ENCODE measurements at places on chromosomes 16 and 17. TPM values are rescaled to one million over a fixed set of nuclear protein-coding genes. Genes with fewer than 3 reads are reported as not detected.
A peak's percentile ranks its signal among the peaks of the same experiment; 100 is the strongest.

- DNase-seq, result no peak
Observed at GRCh38 chr17:78529871-78530670, 47.1 kb downstream of the DNAH17 start.

- peak; percentile 83 for DNase-seq
Observed at GRCh38 chr17:30210901-30211300, 24.6 kb downstream of the SLC6A4 start.

GRCh38 chr17:3695129-3695722 is 729 bp downstream of the P2RX5 start:
- no peak for DNase-seq

GRCh38 chr17:38783227-38783626 is 16.1 kb downstream of the PIP4K2B start:
- no peak for DNase-seq

- no peak for DNase-seq
Observed at GRCh38 chr16:59154295-59154694, 420.2 kb upstream of the GOT2 start.

DNA sequence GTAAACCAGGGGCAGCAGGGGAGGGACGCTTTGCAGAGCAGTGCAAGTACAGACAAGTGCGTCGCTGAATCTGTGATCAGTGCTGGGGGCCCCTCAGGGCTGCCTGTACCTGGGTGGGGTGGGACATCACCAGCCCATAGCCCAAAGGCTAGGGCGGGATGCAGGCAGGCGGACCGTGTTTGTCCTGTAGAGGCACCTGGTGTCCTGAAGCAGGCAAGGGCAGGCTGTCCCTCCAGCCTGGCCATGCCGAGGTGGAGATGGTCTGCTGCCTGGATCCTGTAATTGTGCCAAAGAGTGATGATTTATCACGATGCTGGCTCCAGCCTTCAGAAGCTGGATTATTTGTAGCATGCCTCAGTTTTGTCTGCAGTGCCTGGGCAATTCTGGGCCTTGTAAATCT is 137.9 kb upstream of the GSE1 start:
- DNase-seq, result no peak

DNA sequence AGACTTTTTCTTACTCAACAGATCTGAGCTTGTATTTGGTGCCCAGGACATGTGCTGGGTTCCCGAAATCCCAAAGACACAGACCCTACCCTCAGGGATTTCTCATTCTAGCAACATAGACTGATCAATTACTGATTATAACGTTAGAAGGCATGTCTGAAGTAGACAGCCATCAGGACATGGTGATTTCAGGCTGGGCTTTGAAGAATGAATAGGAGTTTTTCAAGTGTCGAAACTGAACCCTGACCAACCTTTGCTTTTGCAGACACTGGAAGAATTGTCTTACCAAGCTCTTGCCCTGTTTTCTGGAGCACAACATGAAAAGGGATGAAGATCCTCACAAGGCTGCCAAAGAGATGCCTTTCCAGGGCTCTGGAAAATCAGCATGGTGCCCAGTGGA is 40.0 kb upstream of the IL21R start:
- no peak for DNase-seq

DNA sequence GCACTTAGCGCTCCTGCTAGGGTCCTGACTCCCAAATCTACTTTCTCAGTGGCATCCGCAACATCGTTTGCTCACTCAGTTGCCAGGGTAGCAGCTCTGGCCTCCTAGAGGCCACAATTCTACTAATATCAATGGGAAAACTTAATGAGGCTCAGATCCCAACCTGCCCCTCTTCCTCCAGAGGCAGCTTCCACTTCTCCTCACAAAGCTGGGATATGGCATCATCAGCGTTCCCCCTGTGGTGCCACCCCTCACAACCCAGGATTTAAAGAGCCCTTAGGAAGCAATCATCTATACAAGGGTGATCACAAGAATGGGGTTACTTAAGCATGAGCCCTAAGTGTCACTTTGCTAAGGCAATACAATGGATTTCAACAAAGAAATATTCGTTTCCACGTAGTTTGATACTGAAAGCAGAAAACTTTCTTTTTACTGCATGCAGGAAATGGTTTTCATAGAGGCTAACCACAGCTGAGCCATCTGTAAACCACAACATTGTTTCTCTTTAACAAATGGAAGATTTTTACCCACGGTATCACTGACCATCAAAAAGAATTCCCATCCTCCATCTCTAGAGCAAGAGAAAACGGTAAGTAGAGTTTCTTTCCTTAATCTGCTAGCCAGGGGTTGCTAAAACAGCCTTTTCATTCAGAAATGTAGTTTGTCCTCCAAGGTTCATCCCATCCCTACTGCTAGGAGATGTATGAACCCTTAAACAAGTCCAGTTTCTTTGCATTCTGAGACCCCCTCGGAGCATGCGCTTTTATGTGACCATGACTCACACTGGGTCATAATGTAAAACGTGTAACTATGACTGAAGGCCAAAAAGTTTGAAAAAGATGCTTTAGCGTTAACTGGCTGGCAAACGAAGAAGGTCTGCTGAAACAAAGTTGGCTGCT is 68.3 kb upstream of the BCAR1 start:
- DNase-seq, result no peak

GRCh38 chr17:673200-673681 is 41.4 kb downstream of the VPS53 start:
- DNase-seq, result no peak

The PTX4 gene
- 0.35 TPM for total RNA-seq

The CTRB1 gene
- total RNA-seq, result 4.8 TPM
